Urinary bladder (tissue), 4 donors: ENCODE measurements at places on chromosomes 2 and 18. TPM values are rescaled to one million over a fixed set of nuclear protein-coding genes. Genes with fewer than 3 reads are reported as not detected.

GRCh38 chr2:24009680-24010476, at the start of gene MFSD2B:
Gene MFSD2B (plus strand): TSS chr2:24010085. CDS start chr2:24010097, 12 bp downstream.
- DNase-seq = no peak

The CCDC74B gene
- total RNA-seq = 5.2 TPM

GRCh38 chr2:117519238-117519637, 295.3 kb upstream of the DDX18 start:
- no peak for DNase-seq

GRCh38 chr2:198916548-198917080, 541.1 kb downstream of the SATB2 start:
- no peak for DNase-seq

- no peak for DNase-seq
Measured at GRCh38 chr2:17958466-17959092, 80.1 kb downstream of the KCNS3 start.

The KCNK3 gene
- 4.7 TPM for total RNA-seq

DNA sequence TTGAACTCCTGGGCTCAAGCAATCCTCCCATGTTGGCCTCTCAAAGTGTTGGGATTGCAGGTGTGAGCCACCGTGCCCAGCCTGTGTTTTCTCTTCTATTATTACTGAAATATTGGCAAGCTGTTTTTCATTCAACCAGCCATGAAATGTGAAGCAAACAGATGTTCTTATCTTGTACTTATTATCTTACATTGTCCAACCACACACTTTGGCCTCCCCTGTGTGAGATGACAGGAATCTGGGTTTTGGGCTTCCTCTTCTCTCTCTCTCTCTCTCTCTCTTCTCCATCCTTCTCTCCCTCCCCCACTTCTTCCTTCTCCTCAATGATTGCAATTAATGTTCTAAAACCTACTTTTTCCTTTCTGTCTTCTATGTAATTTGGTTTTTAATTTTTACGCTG, 33.1 kb downstream of the RAMP1 start:
- no peak for DNase-seq

The INHBB gene
- total RNA-seq = 0.74 TPM

GRCh38 chr2:164917296-164917903, 37.9 kb downstream of the SLC38A11 start:
- DNase-seq = no peak

The EIPR1 gene
- total RNA-seq = 14.9 TPM

GRCh38 chr2:32902174-32902573, 44.6 kb upstream of the LTBP1 start:
- DNase-seq = no peak

- no peak for DNase-seq
Measured at GRCh38 chr2:193505620-193506019, 1310.9 kb upstream of the TMEFF2 start.

DNA sequence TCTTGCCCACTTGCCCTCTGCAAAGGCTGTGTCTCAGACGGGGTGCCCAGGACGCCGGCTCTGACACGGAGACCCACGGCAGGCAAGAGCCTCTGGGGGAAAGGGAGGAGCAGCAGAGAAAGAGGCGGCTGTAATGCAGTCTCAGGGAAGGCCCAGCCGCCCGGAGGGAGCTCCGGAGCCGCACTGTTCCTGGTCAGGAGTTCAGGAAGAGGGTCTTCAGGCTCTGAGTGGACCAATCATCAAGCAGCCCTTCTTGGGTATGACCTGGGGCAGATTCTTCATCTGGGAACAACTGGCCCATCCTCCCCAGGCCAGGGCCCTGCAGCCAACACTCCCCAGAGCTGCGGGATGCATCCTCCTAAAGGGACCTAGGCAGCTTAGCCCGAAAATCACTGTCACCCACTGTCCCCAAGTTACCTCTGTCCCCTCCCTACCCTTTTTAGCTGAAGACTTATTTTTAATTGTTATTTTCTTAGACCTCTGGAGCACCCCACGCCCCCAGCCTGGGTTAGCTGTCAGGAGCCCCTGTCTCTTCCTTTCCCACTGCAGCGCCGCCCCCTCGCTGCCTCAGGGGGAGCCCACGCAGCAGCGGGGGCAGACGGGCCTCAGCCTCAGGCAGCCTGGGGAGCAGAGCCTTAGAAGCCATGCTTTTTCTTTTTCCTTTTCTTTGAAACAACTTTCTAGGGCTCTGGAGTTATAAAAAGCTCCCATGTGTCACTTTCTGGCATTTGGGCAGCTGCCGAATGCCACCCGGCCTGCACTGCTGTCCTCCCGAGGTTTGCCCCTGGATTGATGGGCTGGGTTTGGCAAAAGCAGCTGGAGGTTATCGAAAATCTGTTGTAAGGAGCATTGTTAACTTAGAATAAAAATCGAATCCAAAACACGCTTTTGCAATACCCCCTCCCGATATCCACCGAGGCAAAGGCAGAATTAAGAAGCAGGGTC, 644 bp upstream of the NEU2 start:
- DNase-seq = no peak

The CHN1 gene
- 31.1 TPM for total RNA-seq

The FOXI3 gene
- total RNA-seq = not detected

The SOS1 gene
- 92.6 TPM for total RNA-seq

DNA sequence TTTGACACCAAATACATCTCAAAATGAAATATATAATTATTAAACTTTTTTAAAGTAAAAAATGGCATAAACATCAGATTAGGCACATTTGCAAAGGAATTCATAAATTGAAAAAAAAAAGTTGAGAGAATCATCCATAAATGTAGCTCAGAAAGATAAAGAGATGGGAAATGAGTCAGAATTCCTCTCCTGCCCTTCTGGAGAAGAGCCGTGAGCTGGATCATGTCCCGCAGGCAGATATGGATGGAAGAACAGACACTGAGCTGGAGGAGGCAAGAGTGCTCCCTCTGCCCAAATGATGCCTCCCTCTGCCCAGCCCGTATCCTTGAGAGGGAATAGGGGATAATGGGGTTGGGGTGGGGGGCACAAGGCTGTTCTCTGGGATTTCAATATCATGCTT, 190.9 kb downstream of the TFCP2L1 start:
- DNase-seq = no peak

DNA sequence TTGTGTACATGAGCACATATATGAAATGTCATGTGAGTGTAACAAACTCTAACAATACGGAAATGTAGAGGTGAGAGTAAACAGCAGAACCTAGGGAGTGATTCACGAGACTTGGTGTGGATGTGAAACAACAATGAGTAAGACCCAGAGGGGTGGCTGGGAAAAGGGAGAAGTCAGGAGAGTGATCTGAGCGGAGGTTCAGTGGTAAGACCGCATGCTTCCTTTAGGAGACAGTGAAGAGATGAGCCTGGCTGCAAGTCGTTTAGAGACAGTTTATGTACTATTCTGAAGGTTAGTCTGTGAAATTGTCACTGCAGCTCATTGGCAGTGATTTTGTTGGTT, 150.6 kb downstream of the PRPF40A start:
- no peak for DNase-seq

The GRB14 gene
- total RNA-seq = 5.8 TPM

DNA sequence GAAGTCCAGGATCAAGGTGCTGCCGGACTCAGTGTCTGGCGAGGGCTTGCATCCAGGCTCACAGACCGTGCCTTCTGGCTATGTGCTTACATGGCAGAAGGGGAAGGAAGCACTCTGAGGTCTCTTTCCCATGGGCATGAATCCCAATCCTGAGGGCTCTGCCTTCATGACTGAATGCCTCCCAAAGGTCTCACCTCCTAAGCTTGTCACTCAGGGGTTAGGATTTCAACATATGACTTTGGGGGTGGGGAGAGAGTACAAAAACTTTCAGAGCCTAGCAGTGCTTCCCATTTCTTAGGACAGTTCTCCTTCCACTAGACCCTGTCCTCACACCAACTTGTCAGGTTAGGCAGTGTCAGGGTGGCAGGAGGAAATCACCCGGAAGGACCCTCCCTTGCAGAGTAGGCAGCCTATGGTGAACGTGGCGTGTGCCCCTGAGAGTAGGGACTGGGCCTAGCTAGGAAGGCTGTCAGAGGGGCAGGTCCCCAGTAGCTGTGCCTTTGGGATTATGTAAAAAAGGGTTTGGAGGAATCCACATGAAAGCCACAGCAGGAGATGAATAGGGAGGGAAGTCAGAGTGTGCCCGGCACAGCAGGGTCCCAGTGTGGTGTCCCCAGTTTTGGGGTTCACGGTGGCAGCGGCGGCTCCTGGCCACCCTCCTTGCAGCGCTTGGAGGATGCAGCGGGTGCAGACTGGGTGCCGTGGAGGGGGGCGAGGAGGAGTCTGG, 233.3 kb downstream of the LDLRAD4 start:
- no peak for DNase-seq

DNA sequence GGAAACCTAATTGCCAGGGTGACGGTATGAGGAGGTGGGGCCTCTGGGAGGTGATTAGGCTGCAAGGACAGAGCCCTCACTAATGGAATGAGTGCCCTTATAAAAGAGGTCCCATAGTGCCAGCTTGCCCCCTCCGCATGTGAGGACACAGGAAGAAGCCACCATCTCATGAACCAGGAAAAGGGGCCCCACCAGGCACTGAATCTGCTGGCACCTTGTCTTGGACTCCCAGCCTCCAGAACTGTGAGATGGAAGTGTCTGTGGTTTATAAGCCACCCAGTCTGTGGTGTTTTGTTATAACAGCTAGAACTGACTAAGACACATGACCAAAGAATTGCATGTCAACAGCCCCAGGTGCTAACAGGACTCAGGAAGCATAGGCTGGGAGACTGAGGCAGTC, 214.3 kb downstream of the MGAT5 start:
- no peak for DNase-seq

DNA sequence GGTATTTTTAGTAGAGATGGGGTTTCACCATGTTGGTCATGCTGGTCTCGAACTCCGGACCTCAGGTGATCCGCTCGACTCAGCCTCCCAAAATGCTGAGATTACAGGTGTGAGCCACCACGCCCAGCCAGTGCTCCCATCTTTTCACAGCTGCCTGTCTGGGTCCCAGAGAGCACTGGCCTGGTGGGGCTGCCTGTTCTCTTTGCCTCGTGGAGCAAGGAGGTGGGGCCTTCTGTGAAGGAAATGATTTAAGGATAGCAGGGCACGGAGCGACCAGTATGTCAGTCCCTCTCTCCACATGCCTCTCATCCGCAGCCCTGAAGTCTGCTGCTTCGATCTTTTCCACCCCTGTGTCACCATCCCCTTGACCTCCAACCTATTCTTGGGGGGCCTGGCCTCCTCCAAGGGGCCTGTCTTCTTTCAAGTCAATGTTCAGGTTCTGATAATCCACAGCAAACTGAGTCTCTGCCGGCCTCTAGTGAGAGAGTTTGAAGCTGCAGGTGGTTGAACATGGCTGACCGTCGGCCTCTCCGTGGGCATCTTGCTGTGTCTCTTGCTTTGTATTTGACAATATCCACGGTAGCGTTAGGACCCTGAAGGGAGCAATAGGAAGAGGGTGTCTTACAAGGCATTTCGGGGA, 28.2 kb upstream of the GIGYF2 start:
- no peak for DNase-seq
